ENCODE measurements at places on chromosomes 12 and 14.

GRCh38 chr12:72330784-72331183 lies 58.6 kb downstream of the TRHDE start:
- DNase-seq = no peak

DNA sequence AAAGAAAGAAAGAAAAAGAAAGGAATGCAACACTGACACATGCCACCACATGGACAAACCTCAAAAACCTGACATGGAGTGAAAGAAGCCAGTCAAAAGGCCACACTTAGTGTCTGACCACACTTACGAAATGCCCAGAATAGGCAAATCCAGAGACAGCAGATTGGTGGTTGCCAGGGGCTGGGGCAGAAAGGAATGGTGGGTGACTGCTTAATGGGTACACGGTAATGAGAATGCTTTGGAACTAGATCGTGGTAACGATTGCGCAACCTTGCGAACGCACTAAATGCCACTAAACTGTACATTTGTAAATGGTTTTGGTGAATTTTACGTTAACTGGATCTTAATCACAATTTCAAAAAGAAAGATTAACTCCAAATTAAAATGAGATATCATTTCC lies 39.5 kb downstream of the SCARB1 start:
- DNase-seq = no peak

DNA sequence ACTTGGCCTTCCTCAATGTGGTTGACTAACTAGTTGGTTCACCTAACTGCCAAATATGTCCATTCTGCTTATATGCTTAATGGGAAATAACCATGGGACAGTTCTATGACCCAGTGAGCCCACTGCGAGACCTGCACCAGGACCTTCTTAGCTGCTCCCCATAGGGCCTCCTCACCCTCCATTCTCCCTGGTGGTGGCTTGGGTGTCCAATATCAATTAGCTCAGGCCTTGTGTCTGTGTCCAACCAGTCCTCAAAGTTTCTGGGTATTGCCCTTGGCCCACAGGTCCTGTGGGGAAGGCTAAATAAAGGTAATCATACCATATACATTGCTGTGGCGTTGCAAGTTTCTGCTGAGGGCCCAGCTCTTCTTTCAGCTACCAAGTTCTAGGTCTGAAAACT lies 228.2 kb downstream of the PCNX1 start:
- no peak for DNase-seq

GRCh38 chr14:44412858-44413569 lies 94.1 kb downstream of the FSCB start:
- no peak for DNase-seq

GRCh38 chr12:58034712-58035111 lies 93.3 kb downstream of the ATP23 start:
- no peak for DNase-seq

DNA sequence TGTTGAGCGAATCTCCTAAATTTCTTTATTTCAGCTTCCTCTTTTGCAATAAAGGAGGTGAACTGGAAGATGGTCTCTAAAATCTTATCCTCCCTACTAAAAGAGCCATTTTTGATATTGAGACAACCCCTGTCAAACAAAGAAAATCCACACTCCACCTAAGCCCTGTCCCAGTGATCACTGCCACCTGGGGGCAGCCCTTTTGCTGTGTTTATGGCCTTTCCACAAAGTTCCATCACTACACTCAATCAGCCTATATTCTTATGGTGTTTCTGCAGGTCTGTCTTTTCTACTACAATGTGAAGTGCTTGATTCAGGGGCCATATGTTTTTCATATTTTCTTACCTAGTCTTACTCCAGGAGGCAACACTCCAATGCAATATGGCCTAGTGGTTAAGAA lies 163.7 kb downstream of the BMP4 start:
- no peak for DNase-seq

GRCh38 chr12:117098361-117099217 lies 627 bp downstream of the TESC start:
- no peak for DNase-seq

GRCh38 chr12:101852998-101853397 lies 22.2 kb upstream of the GNPTAB start:
- DNase-seq = no peak
